ENCODE measurements at places on chromosomes 2 and 18.

DNA sequence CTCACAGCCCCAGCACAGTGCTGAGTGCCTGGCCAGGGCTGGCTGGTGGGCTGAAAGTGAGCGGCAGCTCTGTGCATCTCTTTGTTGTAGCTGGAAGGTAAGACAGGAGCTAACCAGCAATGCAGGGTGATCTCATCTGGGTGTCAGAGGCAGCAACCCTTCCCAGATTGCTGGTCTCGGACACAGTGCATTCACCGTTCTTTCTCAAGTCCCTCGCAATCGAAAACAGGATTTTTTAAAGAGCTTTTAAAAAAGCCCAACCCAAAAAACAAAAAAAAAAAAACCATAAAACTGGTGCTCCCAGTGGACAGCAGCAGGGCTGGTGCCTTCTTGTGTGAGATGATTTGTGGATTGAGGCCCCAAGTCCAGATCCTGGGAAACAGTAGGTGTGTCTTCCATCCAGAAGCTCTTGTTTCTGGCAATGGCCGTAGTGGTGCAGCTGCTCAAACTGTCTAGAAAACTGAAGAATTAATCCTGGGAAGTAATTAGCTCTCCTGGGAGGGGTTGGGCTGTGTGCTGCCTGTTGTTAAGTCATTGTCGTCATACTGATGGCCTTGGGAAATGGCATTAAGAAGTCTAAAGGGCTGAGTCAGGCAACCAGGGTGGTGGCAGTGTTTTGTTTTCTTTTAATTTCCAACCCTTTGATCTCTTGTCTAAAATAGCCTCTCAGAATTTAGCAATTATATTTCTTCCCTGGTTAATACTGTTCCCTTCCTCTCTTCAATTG lies 156.7 kb downstream of the KLHL29 start:
- DNase-seq: peak; percentile 29

GRCh38 chr2:85405201-85406059 lies 4.7 kb downstream of the CAPG start:
- peak; percentile 65 for DNase-seq

DNA sequence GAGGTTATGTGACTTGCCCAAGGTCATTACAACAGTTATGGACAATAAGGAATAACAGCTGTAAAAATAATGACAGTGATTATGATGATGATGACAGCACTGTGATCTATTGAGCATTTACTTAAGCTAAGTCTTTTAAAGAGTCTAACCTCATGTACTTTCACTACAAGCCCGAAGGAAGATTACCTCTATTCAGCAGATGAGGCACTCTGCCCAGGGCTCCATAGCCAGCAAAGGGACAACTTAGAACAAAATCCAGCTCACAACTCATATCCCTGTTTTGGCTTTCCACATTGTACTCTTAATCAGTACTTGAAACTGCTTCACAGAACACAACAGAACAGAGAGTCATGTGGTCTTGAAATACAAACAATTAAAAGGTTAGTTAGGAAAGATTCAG lies 290.2 kb downstream of the ZNF385B start:
- no peak for DNase-seq

DNA sequence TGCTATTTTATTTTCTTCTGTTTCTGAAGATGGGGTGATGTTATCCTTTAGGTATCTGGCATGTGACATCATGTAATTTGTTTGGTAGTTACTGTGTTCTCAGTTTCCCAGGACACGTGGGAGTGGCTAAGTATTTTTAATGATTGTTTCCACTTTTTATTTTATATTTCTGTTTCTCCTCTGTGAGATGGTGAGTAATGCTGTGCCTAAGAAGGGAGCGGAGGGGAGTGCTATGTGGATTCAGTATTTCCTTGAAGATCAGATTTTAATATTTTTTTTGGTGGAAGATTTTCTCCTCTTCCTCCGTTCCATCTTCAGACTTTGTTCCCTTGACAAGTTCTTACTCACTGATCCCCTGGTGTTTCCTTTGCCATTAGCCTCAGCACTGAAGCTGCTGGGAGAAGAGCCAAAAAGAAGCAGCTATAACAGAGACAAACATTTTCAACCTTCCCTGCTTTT lies 180.0 kb upstream of the MMADHC start:
- DNase-seq: peak; percentile 75

GRCh38 chr2:28437149-28437835 lies 44.6 kb downstream of the FOSL2 start:
- DNase-seq: no peak

- DNase-seq: peak; percentile 69
Measured at GRCh38 chr18:2459886-2460285, 111.4 kb downstream of the METTL4 start.

DNA sequence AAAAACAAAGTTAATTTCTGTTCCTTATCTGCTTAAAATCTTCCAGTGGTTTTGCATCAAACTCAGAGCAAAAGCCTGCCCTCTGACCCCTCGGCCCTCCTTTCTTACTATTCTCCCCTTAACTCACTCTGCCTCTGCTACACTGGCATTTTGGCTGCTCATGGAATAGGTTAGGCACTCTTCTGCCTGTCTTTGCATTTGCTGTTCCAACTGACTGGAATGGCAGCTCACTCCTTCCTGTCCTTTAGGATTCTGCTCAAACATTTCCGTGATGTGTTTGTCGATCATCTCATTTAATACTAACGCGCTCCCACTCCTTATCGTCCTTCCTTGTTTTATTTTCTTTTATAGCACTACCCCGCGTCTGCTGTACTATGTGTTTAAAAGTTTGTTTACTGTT lies 815 bp downstream of the CEBPZ start:
- DNase-seq: peak; percentile 30

- no peak for DNase-seq
Measured at GRCh38 chr18:75338631-75339030, 88.9 kb downstream of the SMIM21 start.

GRCh38 chr2:54665436-54665856 lies 58.0 kb upstream of the EML6 start:
- peak; percentile 43 for DNase-seq

DNA sequence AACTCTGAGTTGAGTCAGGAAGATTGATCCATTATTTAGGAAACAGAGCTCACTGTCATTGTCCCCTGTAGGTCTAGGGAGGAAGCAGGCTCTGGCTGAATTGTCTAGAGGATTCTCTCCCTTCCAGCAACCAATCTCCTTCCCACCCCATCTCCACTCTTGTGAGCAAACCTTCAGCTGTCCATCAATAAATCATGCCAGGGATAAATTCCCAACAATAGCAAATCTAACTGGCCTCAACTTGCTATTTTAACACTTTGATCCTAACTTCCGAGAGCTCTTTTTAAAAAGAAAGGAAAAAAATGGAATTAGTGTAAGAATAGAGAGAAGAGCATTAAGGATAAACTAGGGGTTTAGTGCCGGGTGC lies 53.5 kb downstream of the ATP8B1 start:
- DNase-seq: no peak

DNA sequence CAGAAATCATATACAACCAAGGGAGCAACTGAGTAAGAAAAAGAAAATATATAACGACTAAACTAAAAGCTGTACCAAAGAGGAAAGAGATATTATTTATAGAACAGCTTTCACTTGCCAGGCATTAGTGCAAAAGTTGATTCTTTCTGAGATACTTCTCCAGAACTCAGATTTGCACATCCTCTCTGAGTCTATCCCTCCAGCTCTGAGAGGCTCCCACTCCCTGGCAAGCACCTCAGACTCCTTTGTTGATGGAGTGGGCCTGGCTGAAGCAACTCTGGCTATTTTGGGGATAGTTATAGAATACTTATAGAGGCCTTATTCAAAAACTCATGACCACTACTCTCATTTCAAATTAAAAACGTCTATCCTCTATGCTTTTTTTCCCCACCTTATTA lies 501.6 kb upstream of the TNP1 start:
- no peak for DNase-seq

- DNase-seq: peak; percentile 36
Measured at GRCh38 chr2:112724591-112725525, 4.0 kb downstream of the NT5DC4 start.

DNA sequence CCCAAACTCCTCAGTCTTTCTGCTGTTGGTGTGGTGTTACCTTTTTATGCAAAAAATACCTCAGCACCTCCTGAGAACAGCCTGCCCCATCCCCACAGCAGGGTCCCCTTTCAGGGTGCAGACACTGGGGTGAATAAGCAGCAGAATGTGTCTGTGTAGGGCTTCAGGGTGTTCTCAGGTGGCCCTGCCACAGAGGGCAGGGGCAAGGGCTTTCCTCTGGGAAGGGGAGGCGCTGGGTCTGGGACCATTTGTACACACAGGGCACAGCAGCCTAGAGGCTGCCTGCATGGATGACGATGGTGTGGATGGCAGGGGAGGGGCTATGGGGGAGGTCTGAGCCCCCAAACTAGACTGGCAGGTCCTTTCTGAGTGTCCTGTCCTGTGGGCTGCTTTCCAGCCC lies 2.6 kb downstream of the HAAO start:
- DNase-seq: no peak

- DNase-seq: no peak
Measured at GRCh38 chr18:55386545-55386944, 201.4 kb downstream of the TCF4 start.

- peak; percentile 6 for DNase-seq
Measured at GRCh38 chr2:43376523-43377198, 150.3 kb upstream of the ZFP36L2 start.

DNA sequence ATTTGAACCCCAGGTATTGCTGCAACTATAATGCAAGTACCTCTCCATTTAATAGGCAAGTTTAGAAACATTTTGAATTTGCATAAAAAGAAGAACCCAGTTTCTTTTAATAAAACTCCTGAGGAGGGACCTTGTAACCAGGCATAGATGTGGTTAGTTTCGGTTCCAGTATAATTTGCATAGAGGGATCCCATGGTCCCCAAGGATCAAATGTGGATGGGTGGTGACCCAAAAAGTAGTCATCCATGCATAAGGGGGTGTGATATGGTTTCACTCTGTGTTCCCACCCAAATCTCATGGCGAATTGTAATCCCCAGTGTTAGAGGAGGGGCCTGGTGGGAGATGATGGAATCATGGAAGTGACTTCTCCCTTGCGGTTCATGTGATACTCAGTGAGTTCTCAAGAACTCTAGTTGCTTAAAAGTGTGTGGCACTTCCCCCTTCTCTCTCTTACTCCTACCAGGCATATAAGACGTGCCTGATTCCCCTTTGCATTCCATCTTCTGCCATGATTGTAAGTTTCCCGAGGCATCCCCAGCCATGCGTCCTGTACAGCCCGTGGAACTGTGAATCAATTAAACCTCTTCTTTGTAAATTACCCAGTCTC lies 40.2 kb upstream of the SKA1 start:
- no peak for DNase-seq

GRCh38 chr2:185441486-185442005 lies 297.1 kb upstream of the FSIP2 start:
- DNase-seq: no peak

DNA sequence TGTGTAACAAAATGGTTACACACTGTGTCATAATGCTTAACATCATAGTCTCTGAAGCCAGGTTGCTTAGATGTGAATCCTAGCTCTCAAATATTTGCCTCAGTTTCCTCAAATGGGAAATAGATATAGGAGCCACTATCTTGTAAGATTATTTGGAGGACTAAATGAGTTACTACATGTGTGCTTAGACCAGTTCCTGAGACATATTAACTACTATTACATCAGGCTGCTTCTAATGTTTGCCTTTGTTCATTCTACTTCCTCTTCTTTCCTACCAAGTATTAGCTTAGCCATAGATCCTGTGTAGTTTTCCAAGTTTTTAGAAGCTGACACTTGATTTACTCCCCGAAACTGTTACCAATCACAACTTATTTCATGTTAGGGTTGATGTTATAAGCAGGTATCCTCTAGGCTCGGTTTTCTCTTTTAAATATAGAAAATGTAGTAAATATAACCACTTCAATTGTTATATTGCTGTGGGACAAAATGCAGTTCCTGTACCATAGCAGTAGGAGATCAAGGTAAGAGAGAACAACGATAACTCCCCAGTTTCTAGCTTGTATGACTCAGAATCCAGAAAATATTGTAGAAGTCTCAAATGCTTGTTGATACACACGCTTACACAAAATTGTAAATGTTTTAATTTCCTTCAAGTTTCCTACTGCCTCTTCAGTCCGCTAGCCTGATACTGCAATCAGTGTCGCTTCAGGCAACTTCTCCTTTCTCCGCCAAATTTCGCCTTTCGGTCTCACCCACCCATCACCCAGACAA lies 751 bp upstream of the DNAJC10 start:
- peak; percentile 7 for DNase-seq

DNA sequence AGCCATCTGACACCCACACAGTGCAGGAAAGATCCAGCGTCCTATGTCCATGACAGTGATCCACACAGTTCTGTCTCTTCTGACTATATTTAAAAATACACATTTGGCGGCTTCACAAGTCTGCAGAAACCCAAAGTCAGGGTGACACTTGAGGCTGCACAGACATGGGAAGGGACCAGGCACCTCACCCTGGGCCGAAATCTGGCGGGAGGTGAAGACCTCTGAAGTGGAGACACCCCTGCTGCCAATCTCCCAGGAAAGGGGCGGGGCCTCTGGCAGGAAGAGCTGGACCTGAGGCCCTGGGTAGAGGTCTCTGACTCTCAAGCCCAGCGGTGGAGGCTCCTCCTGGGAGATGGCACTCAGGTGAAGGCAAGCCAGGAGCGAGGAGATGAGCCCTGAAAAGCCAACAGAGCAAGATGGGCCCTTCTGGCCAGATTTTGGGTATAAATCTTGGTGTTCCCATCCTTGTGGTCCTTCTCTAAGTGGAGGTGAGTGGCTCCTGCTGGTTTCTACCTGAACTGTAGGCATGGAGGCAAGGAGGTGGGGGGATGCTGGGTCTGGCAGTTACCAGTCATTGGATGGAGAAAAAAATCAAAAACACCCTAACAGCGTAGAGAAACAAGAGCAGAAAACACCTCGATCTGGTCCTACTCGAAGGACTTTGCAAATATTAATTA lies 248.4 kb downstream of the HDAC4 start:
- no peak for DNase-seq

GRCh38 chr2:158024288-158024898 lies 77.3 kb upstream of the UPP2 start:
- DNase-seq: peak; percentile 40

- DNase-seq: no peak
Measured at GRCh38 chr2:203396667-203397066, 68.5 kb downstream of the ABI2 start.

GRCh38 chr2:127877626-127878025 lies 8.1 kb downstream of the AMMECR1L start:
- peak; percentile 68 for DNase-seq

GRCh38 chr2:12506846-12507245 lies 209.9 kb upstream of the TRIB2 start:
- DNase-seq: peak; percentile 68

- peak; percentile 42 for DNase-seq
Measured at GRCh38 chr18:59546188-59546587, 151.0 kb downstream of the CCBE1 start.

DNA sequence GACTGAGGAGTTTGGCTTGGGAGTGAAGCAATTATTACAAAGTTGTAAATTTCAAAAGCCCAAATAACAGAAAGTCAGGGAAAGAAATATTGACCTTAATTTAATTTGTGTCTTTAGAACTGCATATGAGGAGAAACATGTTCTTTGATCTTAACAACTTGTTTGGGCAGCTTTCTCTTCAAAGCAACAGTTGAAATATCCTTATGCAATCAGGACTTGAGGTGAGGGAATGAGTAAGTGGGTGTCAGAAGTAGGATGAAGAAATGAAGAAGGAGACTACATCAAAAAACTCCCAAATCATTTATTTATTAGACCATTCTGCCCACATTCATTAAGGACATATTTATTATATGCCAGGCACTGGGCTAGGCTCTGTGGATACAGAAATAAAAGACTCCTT lies 129.4 kb downstream of the GCA start:
- no peak for DNase-seq

- DNase-seq: no peak
Measured at GRCh38 chr18:2723207-2723606, 67.7 kb downstream of the SMCHD1 start.

Measured in M059J (cell line).